ENCODE measurements at places on chromosomes 13 and 19. TPM values are rescaled to one million over a fixed set of nuclear protein-coding genes. Genes with fewer than 3 reads are reported as not detected.

The ZNF177 gene
- total RNA-seq: 2.2 TPM

The SLC5A5 gene
- not detected for total RNA-seq

GRCh38 chr13:37141011-37141410 is 35.5 kb upstream of the CSNK1A1L start:
- DNase-seq: peak; percentile 58

The B3GNT3 gene
- not detected for total RNA-seq

GRCh38 chr19:41373993-41374392 is 2.3 kb upstream of the TMEM91 start:
- peak; percentile 88 for DNase-seq

DNA sequence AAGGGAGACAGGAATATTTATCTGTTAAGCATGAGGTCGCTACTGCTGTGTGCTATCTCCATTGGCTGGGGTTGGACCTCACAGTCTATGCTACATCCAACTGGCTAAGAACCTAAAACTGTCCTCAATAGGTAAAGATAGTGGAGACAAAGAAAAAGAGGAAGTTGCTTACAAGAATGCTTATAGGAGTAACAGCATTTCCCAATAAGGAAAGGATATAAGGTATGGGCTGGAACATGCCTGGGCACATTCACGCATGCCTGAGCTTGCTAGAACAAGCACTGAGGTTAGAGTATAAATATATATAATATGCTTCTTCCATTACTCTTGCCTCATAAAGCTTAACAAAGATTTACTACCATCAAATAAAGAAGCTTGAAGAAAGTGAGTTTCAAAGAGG is 47.9 kb upstream of the CEACAM21 start:
- DNase-seq: no peak

DNA sequence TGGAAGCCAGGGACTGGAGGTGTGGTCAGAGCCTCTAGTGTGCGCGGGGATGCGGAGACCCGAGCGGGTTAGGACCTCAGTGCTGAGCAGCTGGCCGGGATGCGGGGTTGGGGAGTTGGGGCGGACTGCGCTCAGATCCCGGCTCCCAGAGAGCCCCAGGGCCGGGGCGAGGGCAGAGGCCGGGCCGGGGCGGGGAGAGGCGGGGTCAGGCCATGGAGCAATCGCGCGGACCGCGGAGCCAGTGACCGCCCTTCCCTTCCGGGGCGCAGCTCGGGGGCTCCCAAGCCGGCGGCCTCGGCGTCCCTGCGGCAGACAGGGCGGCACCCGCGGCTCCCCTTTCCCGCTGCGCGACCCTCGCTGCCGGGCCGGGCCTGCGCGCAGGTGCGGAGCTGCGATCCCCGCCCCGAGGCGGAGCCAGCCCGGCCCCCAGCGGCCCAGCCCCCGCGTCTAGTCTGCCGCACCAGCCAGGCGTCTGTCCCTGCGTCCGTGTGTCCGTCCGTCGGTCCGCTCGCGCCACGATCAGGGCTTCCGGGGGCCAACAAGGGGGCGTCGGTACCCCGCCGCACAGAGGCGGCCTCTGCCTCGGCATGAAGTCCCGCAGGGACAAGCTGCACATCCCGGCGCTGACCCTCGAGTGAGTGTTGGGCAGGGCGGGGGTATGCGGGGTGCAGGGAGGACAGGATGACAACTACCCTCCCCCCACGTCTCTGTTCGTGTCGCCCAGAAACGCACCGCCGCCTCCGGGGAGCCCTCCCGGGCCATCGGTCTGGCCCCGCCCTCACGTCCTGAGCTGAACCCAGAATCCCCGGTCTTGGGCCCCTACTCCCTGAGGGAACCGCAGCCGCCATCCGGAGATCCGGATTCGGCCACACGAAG is 12.4 kb downstream of the MAST3 start:
- DNase-seq: no peak

- DNase-seq: no peak
Observed at GRCh38 chr13:98766697-98767096, 14.2 kb upstream of the SLC15A1 start.

The S1PR5 gene
- total RNA-seq: not detected

DNA sequence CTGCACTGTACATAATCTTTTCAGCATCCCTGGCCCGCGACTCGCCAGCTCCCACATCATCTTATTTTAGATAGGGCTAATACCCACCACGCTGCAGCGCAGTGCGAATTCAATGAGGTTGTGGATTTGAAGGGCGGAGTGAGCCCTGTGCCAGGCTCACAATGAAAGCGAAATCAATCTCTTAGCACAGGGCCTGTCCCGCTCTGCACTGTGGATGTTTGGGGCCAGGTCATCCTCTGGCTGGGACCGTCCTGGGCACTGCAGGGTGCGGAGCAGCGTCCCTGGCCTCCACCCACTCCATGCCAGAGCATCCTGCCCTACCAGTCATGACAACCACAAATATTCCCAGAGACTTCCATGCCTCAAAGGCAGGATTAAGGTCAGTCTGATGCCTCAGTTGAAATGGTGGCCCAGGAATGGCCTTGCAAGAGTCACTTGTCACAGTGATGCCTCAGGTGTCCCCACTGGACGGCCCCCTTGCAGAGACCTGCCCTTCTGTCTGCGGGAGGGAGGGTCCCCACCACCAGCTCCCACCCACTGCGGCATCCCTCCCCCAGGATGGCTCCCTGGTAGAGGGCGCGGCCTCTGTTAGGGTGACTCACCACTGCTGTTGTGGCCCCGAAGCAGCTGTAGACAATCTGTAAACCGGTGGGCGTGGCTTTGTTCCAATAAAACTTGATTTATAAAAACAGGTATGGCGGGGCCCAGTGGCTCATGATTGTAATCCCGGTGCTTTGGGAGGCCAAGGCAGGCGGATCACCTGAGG is 5.6 kb downstream of the UHRF1 start:
- DNase-seq: peak; percentile 91

DNA sequence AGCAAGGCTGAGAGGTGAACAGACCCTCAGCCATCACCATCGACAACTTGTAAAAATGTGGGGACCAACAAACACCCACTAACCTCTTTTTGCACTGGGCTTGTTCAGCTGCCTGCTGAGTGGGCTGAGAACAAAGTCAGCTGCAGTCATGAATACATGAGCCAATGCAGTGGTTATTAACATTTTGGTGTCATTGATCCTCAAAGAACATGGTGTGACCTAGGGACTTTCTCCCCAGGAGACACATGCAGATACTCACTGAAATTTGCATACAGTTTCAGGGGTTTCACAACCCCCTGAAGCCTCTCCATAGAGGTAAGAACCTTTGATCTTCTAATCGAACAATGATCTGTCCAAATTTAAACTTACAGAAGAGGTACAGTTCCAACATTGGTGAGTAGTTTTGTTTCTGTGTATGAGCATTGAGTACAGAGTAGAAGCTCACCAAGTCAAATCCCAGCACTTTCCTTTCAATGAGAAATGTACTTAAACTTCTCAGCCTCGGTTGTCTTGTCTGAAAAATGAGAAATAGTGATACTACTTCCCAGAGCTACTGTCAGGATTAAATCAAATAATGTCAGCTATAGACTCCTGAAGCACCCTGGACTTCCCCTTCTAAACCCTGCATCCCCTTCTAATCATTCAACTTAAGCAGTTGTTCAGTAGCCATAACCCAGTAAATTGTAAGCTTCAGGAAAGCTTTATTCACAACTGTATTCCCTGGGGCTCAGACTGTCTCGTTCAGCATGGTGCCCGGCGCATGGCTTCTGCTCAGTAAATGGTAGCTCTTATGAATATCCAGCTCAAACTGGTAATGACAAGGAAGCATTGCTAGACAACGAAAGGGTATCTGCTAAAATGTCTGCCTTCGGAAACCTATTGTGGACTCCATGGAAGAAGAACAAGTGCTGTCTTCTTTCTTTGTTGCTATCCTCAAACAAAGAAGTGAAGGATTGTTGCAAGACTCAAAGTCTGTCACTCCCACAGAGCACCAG is 148.7 kb downstream of the FOXO1 start:
- no peak for DNase-seq

- DNase-seq: no peak
Observed at GRCh38 chr13:89115307-89115706, 1444.1 kb downstream of the SLITRK5 start.

GRCh38 chr19:12983542-12984142 is 11.6 kb upstream of the NFIX start:
- DNase-seq: peak; percentile 70

DNA sequence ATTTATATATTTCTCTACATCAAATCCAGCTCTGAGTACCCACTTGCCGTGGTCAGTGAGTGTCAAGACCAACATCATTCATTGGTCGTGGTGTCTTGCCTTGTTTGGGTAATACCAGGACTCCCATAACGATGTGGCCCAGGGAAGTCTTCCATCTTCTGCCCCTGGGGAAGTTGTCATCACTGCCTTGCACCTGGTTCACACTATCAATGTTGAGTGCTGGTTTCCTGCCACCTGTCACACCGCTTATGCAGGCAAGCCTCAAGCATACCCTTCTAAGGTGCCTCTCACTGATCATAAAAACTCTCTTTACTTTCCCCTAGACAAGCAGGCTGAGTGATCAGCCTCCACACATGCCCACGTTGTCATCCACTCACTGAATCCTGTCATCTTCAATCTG is 382.4 kb downstream of the KCTD12 start:
- peak; percentile 87 for DNase-seq

The NOVA2 gene
- total RNA-seq: not detected

GRCh38 chr19:50206191-50206590 is 2.8 kb downstream of the MYH14 start:
- DNase-seq: no peak

The ERICH6B gene
- total RNA-seq: not detected

The ZNF829 gene
- 5.5 TPM for total RNA-seq

GRCh38 chr13:41231786-41232185 is 31.6 kb downstream of the MTRF1 start:
- DNase-seq: peak; percentile 43

The PNMA8B gene
- total RNA-seq: not detected

DNA sequence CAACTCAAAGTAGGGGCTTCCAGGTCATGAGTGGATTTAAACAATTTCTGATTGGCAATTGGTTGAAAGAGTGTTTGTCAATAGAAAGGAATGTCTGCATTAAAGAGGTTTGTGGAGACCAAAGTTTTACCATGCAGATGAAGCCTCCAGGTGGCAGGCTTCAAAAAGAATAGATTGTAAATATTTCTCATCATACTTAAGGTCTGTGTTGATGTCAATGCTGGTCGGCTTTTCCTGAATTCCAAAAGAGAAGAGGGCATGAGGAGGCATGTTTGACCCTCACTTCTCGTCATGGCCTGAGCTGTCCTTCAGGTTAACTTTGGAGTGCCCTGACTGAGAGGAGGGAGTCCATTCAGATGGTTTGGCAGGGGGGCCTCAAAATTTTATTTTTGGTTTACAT is 125.4 kb upstream of the RFC3 start:
- DNase-seq: no peak

- DNase-seq: peak; percentile 78
Observed at GRCh38 chr13:83881917-83882605, at the start of gene SLITRK1. Gene SLITRK1, minus strand, starts transcription at chr13:83882474. Its CDS starts 967 bp downstream, at chr13:83881507.

The NAPSA gene
- total RNA-seq: not detected

The PEX11G gene
- 3.5 TPM for total RNA-seq

GRCh38 chr13:27696731-27697130 is 75.0 kb downstream of the POLR1D start:
- no peak for DNase-seq

The RASL11A gene
- total RNA-seq: 3.8 TPM

- no peak for DNase-seq
Observed at GRCh38 chr19:54373781-54374631, 9.3 kb upstream of the LAIR1 start.

The SCAMP4 gene
- total RNA-seq: 147 TPM

DNA sequence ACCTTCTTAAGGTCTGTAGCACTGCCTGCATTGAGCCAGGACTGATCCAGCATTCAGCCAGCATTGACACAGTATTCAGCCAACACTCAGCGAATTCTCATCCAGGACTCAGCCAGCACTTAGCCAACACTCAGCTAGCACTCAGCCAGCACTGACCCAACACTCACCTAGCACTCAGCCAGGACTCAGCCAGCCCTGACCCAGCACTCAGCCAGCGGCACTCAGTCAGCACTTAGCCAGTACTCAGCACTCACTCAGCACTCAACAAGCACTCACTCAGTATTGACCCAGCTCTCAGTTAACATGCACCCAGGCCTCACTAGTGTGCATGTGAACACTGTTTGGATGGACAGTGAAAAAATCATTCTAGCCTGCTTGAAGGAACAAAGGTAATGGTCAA is 55.0 kb downstream of the TSHZ3 start:
- no peak for DNase-seq

GRCh38 chr13:49302817-49303216 is 55.1 kb downstream of the CDADC1 start:
- no peak for DNase-seq

The WIZ gene
- 21.5 TPM for total RNA-seq

The CPT1C gene
- total RNA-seq: 2.5 TPM
